ENCODE measurements at places on chromosomes 11 and 22. TPM values are rescaled to one million over a fixed set of nuclear protein-coding genes. Genes with fewer than 3 reads are reported as not detected.

Gene OR8B3
- total RNA-seq: not detected

Gene YPEL1
- 4.9 TPM for total RNA-seq

Gene DBX1
- total RNA-seq: not detected

Gene YPEL4
- total RNA-seq: not detected

Gene TMEM45B
- 2.3 TPM for total RNA-seq

Gene LRRC10B
- not detected for total RNA-seq

Gene ATG2A
- total RNA-seq: 28.6 TPM
